ENCODE measurements at places on chromosomes 1 and 21.
A peak's percentile ranks its signal among the peaks of the same experiment; 100 is the strongest.

- no peak for DNase-seq
These were observed 56.4 kb upstream of the ADORA3 start for GRCh38 chr1:111559736-111560279.

- peak; percentile 51 for DNase-seq
These were observed 563.9 kb upstream of the NR5A2 start for GRCh38 chr1:199463521-199464127.

DNA sequence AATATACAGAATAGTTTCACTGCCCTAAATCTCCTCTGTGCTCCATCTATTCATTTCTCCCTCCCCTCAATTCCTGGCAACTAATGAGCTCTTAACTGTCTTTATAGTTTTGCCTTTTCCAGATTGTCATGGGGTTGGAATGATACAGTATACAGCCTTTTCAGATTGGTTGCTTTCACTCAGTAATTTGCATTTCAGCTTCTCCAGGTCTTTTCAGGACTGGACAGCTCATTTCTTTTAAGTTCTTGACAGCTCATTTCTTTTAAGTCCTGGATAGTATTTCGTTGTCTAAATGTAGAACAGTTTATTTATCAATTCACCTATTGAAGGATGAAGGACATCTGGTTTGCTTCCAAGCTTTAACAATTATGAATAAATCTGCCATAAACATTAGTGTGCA is 22.6 kb downstream of the KRTAP21-3 start:
- DNase-seq: no peak

- no peak for DNase-seq
These were observed 22.3 kb downstream of the BLZF1 start for GRCh38 chr1:169390303-169390702.

- DNase-seq: no peak
These were observed 121.8 kb upstream of the TNR start for GRCh38 chr1:175865041-175865766.

- DNase-seq: no peak
These were observed 2.8 kb upstream of the KRTAP10-5 start for GRCh38 chr21:44583089-44583799.

- DNase-seq: no peak
These were observed 1266.0 kb upstream of the ADGRL2 start for GRCh38 chr1:80534606-80535360.

DNA sequence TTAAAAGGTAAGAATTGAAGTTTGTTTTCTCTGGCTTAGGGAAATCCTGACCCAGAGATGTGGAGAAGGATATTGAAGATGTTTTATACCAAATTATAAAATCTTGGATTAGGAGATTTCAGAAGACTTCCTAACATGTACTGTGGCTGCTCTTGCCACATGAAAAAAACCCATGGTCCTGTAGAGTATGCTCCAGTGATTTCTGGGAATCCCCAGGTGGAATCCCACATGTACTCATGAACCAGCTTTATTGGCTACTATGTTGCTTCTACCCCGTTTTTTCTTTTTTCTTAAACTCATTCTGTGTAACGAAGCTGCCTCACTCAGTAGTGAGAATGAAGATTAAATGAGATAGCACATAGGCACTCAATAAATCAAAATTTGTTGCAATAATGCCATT is 132.7 kb upstream of the SGIP1 start:
- no peak for DNase-seq

All from inflammatory macrophage (primary cell).